ENCODE measurements at places on chromosomes 1 and 21.

DNA sequence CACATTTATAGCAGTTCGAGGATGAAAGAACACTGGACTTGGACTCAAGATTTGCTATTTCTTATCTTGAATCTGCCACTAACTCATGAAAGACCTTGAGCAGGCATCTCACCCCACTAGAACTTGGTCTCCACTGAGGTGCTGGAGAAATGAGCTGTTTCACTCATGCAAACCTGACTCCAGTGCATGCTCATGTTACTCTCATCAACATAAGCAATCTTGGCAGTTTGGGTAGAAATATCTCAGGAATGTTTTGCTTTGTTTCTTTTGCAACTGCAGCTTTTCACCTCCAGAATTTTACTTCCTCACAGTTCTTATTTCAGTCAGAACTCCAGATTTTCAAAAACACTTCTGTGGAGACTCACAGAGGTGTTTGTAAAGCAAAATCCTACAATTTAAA is 46.2 kb upstream of the DAB1 start:
- no peak for DNase-seq

DNA sequence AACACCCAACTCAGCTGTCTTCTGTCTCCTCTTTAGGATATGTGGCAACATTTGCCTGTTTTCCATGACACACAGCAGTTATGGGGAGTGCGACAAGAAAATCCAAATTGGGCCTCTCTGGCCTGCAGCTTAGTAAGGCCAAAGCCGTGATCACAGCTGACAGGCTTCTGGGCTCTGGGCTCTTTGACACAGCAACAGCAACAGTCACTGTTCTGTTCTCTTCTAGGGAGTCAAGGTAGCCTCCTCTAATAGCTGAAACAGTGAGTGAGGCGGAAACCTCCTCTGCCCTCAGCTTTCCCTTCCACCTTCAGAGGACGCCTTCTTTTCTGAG is 19.0 kb downstream of the CLCA1 start:
- DNase-seq, result no peak

DNA sequence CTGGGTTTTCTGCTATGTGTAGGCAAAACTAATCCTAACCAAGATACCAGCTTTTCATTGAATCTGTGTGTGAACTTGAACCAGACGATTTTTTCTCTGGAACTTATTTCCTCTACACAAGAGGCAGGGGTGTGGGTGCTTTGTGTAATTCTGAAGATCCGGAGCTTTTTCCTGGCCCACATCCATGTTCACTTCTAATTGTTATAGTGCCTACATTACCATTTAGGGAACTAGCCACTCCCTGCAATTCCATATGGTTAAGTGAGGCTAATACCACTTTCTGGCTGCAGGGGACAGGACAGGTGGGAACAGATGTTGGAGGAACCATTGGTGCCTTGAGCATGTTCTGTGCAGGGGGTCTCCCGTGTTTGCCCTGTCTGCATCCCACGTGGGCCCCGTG is 83.4 kb upstream of the FMN2 start:
- no peak for DNase-seq

DNA sequence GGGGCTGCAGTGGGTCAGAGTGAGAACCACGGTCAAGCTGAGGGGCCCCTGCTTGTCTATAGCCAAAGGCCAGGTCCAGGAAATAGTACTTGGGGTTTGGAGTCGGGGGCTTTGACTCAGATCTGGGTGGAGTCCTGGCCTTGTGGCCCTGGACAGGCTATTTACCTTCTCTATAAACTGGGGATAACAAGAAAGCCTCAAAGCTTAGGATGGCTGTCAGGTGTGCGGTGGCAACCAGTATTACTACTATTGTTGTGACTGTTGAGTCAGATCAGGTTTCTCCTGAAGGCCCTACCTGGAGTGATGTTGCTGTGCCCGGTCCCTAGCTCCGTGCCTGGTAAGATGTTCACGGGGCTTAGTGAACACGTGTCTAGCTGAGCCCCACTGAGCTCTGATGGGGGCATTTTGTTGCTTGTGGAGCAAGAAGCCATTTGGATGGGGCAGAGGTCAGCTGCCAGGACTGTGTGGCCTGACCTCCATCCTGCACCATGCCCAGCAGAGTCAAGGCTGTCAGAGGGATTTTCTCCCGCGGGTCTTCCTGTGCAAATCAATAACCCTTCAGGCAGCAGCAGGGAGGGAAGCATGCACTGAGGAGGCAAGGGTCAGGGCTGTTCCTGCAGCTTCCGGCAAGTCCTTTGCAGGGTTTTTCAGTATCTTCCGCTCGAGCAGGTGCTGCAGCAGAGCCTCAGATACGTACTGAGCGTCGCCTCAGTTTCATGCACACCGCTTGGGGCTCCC is 170.3 kb downstream of the CAMTA1 start:
- DNase-seq, result no peak

DNA sequence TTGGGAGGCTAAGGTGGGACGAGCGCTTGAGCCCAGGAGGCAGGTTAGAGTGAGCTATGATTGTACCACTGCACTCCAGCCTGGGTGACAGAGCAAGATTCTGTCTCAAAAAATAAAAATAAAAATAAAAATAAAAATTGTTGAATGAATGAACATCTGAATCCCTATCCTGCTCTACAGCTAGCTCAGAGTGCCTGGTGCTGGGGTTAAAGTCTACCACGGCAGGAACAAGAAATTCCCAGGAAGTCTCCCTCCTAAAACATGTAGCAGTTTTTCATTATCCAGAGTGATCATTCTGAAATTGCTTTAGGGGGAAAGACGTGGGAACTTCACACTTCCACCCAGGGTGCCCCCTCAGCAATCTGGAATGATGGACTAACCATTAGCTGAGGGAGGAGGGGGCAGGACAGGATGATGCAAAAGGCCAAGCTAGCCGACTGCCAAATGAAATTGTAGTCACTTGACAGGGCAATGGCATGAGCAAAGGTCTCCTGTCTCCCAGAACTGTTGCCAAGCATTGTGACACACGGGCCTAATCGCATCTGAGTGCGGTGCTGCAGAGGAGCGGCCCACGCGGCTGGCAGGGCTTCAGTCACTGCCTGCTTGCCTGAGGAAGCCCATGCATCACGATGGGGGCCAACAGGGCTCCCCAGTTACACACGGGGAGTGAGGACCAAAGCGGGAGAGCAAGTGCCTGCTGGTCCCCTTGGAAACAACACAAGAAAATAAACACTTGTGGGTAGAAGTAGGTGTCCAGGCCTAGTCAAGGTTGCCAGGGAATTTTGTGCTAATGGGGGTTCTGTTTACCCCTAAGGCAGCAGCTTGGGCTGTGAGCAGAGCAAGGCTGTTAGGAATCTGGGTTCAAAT is 85.7 kb downstream of the NENF start:
- no peak for DNase-seq

- DNase-seq, result no peak
Measured at GRCh38 chr1:41783189-41783639, 135.5 kb downstream of the HIVEP3 start.

GRCh38 chr21:40769231-40769630 is 77.7 kb downstream of the DSCAM start:
- no peak for DNase-seq

All from germinal center (tissue), 1 donor.